ENCODE measurements at places on chromosomes 4 and X.

- no peak for DNase-seq
Measured at GRCh38 chrX:15240414-15240813, 29.5 kb downstream of the ASB9 start.

GRCh38 chrX:151151665-151152267, 24.6 kb upstream of the GPR50 start:
- DNase-seq = no peak

GRCh38 chr4:124224256-124224655, 488.3 kb downstream of the ANKRD50 start:
- DNase-seq = no peak

DNA sequence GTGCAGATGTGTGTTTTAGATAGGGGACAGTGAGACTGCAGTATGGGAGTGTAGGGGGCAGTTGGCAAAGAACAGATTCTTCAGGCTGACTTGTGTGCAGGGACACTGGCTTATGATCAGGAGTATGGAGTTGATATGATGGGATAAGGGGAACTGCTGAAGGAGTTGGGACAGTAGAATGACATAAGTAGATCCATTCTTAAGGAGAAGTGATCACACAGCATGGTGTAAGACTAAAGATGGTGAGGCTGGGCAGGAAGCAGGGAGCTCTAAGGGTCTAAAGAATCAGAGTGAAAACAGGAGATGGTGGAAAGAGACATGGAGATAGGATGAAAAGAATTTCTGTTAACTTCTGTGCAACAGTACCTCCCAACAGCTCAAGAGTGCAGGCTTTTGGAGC, 70.7 kb downstream of the REELD1 start:
- no peak for DNase-seq

DNA sequence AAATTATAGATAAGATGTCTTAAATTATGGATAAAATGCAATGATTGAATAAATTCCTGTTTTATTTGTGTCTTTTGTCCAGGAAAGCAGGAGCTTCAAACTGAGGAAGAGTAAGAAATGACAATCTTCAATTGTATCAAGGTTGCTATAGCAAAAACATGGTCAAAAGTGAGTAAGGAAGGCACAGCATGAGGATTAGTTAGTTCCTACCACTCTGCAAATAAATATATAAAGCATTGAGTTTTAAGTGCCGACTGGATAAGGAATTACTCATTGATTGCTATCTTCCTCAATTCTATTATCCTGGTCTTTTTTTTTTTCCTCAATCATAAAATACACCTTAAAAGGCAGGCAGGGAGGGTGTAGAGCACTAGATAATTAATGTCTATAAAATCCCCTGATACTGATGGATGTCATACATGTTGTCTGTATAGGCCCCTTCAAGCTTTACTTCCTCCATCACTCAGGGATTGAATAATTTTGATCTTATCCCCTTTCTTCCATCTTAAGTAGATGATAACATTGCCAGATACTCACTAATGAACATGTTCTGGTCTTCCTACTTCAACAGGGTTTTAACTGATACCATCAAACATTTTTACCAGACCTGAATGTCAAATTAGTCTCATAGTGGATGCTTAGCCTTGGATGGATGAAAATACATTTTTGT, 86.6 kb downstream of the MID1 start:
- no peak for DNase-seq

- DNase-seq = no peak
Measured at GRCh38 chr4:138492176-138492575, 250.0 kb upstream of the SLC7A11 start.

- no peak for DNase-seq
Measured at GRCh38 chr4:148874331-148874730, 432.1 kb upstream of the NR3C2 start.

DNA sequence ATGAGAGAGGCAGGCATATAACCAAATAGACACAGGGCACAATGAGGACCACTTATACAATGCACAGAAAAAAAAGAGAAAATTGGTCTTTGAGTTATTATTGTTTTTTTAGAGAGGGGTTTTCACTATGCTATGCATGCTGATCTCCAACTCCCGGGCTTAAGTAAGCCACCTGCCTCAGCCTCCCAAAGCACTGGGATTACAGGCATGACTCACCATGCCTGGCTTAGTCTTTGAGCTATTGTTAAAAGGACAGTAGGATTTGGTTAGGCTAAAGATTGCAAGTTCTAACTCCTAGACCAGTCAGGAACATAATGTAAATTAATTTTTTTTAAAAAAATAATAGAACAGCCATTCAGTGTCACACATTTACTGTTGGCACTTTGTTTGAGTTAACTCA, 340.1 kb downstream of the GPAT3 start:
- no peak for DNase-seq

DNA sequence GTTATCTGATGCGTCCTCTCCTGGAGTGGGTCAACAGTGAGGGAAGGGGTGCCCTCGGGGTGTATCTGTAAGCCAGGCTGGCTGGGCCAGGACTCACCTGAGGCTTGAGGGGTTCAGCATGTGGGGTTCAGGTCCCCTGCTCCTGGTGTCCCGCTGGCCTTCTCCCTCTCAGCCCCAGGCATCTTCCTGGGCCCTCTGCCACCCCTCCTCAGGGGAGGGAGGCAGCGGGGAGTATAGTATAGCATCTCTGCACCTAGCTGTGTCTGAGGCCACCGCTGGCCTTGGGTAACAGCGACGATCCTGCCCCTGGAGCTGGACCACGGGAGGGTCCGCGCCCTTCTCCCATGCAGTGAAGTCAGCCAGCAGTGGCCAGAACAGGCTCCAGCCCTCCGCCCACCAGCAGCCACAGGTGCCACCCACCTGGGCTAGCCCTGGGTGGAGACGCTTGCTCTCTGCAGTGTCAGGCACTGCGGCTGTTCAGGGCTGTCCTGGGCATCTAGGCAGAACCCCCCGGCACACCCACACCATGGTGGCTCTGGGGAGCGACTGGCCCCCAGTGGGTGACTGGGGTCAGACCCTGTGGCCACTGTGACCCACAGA, 110.7 kb upstream of the NKX1-1 start:
- DNase-seq = no peak

All from activated CD4-positive, alpha-beta T cell treated with anti-CD3 and anti-CD28 coated beads, Interleukin-2, amount 50 U/mL, for 48 hours (primary cell).